ENCODE measurements at places on chromosomes 16 and 17. TPM values are rescaled to one million over a fixed set of nuclear protein-coding genes. Genes with fewer than 3 reads are reported as not detected.

The DDX42 gene
- total RNA-seq = 76.8 TPM

The TMEM100 gene
- 3.1 TPM for total RNA-seq

The IRX3 gene
- 0.10 TPM for total RNA-seq

The TOM1L1 gene
- total RNA-seq = 18.1 TPM

The LRRC36 gene
- not detected for total RNA-seq

The IL17C gene
- total RNA-seq = not detected

The ANKS3 gene
- total RNA-seq = 37.1 TPM

The TEKT3 gene
- total RNA-seq = 0.91 TPM

The MYO15B gene
- 5.7 TPM for total RNA-seq

The SEPTIN12 gene
- not detected for total RNA-seq

The PLA2G10 gene
- not detected for total RNA-seq

The TNFSF12 gene
- total RNA-seq = 23.8 TPM

The FAM20A gene
- total RNA-seq = 0.17 TPM

The PDILT gene
- not detected for total RNA-seq

The WNK4 gene
- total RNA-seq = 0.79 TPM

The HS3ST4 gene
- total RNA-seq = not detected

The GH1 gene
- not detected for total RNA-seq

The PLEKHH3 gene
- 16.9 TPM for total RNA-seq

The PPP1R27 gene
- not detected for total RNA-seq

The LGALS3BP gene
- total RNA-seq = 861 TPM

The TXNL4B gene
- 4.1 TPM for total RNA-seq

The C16orf54 gene
- total RNA-seq = not detected

The CXCL16 gene
- total RNA-seq = 4.5 TPM

The KRT24 gene
- not detected for total RNA-seq
